Inflammatory macrophage treated with lipopolysaccharide for 1 hour (primary cell): ENCODE measurements at places on chromosomes 4 and X.

DNA sequence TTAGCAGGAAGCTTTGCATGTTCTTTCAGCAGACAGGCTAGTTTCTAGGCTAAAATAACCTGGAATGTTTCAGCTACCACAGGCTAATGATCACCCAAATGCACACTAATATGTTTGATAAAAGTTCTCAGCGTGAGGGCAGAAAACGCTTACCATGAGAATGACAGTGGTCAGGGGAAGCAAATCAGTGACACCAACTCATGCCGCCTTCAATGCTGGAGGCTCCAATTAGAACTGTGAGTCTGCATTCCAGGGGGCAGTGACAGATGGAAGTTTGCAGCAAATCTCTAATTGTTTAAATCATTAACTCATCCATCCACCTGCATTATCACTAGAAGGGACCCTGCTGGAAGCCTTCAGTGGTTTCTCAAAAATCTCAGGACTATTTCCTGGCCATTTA is 43.2 kb downstream of the ANOS1 start:
- no peak for DNase-seq

- DNase-seq = no peak
Observed at GRCh38 chr4:126446917-126447316, 1132.2 kb downstream of the FAT4 start.

- DNase-seq = no peak
Observed at GRCh38 chrX:82676386-82676785, 831.7 kb upstream of the POU3F4 start.

DNA sequence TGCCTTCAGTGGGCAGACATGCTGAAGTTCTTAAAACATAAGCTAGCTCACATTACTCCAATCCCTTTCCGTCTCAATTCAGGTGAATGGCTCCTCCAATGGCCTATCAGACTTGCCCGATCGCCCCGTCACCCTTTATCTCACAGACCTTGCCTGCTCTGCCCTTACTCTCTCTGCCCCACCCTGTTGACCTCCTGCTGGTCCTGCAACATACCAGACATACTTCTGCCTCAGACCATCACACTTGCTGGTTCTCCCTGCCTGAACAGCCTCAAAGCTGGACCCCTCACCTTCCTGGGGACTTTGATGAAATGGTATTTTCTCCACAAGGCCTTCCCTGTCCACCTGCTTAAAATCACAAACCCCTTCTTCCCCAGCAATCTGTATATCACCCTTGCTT is 340.1 kb upstream of the NR3C2 start:
- DNase-seq = no peak

- DNase-seq = no peak
Observed at GRCh38 chrX:25295466-25295865, 279.7 kb upstream of the ARX start.

DNA sequence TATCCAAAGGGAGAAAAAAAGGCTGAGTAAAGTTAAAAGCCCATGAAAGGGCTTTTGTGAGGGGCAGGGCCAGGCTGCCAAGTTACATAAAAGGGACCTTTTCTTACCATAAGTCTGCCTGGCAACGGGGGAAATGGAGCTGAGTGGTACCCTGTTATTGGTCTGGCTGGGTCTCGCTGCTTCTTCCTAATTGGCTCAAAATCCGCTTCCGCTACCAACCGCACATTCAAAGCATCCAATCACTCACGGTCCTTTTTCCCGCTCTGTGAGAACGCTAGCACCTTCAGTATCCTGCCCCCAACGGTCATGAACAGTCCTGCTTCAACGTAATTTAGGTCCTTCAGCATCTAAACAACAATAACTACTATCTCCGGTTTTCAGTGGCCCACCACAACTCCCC is 611 bp downstream of the TEX11 start:
- DNase-seq = no peak
